ENCODE measurements at places on chromosomes 7 and 10.

GRCh38 chr7:78406531-78406930 is 608.0 kb downstream of the PHTF2 start:
- DNase-seq = no peak

- DNase-seq = no peak
Measured at GRCh38 chr10:96789571-96790108, 42.5 kb upstream of the LCOR start.

DNA sequence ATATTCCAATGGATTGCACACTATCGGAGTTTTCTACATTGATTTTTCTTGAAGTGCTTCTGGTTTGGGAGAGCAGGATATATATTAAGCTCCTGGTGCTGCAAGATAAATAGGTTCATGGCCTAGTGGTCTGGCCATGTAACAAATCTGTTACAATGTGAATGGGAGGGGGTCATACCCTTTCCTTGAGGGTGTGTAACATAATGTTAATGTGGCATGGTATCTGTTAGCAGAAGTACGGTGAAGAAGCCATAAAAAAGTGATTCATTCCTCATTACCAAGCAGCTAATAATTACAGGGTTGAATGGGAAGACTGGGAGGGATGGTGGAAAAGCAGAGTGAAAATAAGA is 61.2 kb downstream of the INHBA start:
- DNase-seq = no peak

DNA sequence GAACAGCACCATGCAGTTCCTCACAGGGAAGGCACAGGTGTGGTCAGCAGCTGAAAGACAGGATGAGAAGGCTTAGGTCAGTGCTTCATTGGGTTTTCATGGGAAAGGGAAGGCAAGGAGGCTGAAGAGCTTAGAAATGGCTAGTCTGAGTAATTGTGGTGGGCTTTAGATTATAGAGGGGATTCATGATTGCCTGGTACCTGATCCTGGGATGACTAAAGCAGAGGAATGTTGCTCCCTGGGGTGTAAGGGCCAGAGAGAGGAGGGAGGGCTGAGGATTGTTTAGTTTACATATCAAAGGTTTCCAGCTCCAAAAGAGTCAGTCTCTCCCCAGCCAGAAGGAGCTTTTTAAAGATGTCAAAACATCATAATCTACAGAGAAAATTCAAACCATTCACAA is 396.3 kb upstream of the POM121L12 start:
- no peak for DNase-seq

DNA sequence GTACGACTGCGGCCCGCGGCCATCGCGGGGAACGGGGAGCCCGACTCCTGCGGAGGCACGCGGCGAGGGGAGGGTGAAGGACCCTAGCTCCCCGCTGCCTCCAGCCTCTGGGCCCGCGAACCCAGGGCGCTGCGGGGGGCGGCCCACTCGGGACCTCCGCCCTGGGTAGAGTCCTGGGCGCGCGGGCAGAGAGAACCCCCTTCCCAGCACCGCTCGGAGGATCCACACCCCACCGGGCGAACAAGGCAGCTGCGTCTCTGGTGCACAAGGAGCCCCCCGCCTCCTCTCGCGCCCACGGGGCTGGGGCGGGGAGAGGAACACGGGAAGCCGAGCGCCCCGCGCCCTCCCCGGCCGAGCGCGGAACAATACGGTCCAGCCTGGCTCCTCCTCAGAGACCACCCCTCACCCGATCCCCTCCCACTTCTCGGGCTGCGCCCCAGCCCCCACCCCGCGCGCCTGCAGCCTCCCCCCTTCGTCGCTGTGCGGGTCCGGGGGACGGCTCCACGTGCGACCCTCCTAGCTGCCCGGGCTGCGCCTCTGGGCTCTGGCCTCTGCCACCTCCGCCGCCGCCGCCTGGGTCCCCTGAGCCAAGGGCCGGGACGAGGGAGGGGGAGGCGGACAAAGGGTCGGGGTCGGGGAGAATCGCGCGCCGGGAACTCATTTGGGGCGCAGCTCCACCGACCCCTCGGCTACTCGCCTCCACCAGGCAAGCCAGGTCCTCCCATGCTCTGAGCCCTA is at the start of gene WDR86:
TSS of gene WDR86 (minus strand) at position 372 of the 738 bp plus-strand sequence. CDS start 449 bp downstream, outside the sequence.
- DNase-seq = no peak

DNA sequence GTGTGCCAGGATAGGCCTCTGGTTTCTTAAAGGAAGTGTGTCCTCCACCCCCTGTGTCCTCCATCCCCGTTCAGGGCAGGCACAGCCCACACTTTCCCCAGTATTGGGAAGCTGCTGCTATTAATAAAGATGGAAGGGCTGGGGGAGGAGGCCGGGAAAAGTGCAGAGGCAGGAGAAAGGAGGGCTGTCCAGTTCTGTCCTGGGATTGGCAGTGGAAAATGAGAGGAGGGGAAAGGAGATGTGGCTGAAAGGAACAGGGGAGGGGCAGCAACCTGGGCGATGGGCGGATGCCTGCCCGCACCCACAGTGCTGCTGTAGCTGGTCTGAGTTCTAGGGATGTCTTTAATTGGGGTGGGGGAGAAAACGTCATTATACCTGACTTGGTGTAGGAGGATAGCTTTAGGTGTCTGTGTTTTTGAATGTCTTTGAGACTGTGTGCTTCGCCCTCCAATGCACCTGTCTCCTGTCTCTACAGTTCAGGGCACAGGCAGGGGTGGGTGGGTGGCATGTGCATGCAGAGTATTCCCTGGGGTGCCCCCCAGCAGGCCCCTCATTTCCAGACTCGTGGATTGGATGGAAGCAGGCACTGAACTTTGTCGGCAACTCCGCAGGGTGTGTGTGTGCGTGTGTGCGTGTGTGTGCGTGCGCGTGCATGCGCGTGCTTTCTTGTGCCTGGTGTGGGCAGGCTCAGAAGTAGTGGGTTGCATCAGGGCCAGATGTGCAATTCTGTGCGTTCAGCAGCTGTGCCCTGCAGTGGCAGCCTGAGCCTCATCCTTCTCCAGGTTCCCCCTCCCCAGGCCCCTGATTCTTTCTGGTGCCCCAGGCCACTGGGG is 2.5 kb downstream of the TRIM8 start:
- DNase-seq = no peak

DNA sequence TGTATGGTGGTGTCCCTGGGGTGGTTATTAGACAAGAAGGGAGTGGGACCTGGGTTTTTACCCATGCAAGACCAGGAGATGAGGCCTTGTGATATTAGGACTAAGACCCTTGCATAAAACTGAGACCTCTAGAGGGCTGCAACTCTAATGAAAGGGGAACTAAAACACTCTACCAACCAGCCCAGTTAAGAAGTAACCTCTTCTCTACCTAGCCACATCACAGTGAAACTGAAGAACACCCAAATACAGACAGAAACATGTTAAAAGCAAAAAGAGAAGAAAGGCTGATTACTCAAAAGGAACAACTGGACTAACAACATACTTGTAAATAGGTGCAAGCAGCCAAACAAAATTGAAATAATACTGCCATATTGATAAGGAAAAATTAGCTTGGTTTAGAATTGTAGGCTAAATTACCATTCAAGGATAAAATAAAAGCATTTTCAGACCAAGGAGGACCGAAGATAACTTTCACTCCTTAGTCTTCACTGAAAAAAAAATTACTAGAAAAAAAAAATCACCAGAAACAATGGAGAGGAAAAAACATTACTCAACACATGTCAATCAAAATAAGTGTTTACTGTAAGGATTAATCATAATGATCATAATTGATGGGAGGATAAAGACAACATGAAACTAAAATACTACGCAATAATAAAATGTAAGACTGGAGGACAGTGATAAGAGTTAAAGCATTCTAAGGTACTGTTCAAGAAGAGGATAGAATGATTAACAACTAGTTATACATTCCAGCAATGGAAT is 27.6 kb downstream of the ERLIN1 start:
- DNase-seq = no peak

- DNase-seq = no peak
Measured at GRCh38 chr7:130290745-130291144, 2.2 kb upstream of the CPA4 start.

GRCh38 chr7:105879782-105880181 is 3.4 kb upstream of the ATXN7L1 start:
- DNase-seq = no peak

GRCh38 chr7:2892549-2892948 is 48.4 kb upstream of the GNA12 start:
- no peak for DNase-seq

DNA sequence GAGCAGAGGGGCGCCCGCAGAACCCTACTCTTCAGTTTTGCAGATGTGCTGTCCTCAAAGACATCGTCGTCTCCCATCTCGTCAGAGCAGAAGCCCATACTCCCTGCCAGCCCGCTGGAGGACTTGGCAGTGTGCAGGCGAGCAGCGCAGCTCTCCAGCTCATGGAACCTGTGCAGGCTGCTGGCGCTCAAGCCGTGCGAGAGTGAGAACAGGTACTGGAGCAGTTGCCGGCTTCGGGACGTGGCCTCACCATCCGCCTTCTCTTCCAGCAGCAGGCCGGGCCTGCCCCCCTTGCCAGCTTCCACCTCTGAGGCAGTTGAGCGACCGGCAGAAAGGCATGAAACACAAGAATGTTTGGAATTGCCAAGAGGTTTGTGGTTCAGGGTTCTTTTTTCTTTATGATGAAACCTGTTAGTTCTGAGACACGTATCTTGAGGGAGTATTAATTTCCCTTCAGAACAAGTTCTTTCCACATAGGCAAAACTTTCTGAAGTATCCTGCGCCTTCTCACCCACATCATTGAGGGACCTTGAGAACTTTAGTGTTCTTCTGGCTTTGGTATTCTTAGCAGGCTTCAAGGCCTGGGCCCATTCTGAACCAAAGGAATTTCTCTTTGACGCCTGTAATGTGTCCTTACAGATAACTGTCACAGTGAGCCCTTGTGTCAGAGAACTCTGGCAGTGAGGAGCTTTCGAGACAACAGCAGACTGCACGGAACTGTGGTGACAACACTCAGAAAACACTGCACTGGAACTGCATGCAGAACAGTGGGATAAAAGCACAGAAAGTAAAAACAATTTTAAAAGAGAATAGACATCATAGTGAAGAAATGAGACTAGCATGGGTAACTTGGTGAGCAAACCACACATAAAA is 89.5 kb downstream of the ALOX5 start:
- no peak for DNase-seq

DNA sequence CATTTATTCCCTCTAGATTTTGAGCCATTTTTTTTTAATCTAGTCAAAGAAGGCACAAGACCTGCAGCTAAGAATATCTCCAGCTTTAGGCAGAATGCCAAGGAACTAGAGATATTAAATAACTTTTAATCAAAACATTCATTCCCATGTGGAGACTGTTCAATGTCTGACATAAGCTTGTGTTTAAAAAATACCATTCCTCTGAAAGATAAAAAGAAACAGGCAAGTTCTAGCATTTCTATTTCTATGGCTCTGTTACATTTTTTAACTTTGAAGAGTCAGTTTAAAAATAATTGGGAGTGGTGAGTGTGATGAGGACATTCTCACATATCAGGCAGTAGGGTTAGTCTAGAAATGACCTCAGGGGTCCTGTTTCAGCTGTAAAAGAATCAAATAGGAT is 48.0 kb downstream of the RHOBTB1 start:
- no peak for DNase-seq

- DNase-seq = no peak
Measured at GRCh38 chr10:115024371-115024770, 68.8 kb upstream of the ATRNL1 start.

- DNase-seq = no peak
Measured at GRCh38 chr10:44035474-44036197, 349.3 kb downstream of the CXCL12 start.

GRCh38 chr10:60008816-60009215 is 102.5 kb upstream of the CCDC6 start:
- no peak for DNase-seq

DNA sequence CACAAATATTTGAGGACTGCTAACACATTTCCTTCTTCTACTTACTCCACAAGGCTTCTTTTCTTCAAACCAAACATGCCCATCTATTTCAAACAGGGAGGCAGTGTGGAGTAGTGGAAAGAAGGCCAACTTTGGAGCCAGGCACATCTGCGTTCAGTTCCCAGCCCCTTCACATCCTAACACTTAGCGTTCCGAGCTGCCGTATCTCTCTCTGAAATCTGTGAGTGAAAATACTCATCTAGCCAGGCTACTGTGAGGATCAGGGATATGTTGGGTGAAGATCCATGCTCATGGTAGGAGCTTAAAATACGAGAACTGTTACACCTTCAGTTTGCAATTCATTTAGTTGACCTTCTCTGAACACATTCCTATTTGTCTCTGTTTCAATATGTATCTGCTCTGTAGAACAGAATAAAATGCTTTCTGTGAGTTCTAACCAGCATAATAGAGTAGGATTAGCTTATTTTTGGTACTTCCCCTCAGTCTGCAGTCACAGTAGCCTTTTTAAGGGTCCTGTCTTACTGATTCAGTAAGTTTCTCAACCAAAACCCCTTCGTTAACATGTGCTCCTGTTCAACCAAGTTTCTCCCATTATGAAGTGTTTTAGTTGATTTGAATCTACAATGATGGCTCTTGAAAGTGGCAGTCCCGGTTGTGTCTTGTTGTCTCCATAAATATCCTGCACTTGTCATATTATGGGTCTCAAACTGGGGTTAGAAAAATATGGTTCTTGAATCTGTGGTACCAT is 3.3 kb upstream of the MEST start:
- DNase-seq = peak; percentile 11

- DNase-seq = no peak
Measured at GRCh38 chr7:124618871-124619270, 146.7 kb downstream of the GPR37 start.

GRCh38 chr7:43196379-43196778 is 83.9 kb downstream of the HECW1 start:
- no peak for DNase-seq

DNA sequence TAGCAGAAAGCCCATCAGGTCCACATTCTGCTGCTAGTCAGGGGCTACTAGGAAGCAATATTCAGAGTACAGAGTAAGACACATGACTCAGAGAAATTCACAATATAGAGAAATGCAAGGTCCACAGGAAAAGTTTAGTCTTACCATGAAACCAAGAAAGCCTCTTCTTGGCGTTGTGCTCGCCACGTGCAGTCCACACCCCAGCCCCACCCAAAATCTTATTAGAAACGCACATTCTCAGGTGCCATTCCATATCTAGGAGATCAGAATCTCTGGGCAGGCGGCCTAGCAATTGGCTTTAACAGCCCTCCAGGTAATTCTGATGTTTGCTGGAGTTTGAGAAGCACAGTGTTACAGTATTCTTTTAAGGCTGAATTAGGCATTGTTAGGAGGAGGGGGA is 15.8 kb upstream of the SAR1A start:
- DNase-seq = no peak

DNA sequence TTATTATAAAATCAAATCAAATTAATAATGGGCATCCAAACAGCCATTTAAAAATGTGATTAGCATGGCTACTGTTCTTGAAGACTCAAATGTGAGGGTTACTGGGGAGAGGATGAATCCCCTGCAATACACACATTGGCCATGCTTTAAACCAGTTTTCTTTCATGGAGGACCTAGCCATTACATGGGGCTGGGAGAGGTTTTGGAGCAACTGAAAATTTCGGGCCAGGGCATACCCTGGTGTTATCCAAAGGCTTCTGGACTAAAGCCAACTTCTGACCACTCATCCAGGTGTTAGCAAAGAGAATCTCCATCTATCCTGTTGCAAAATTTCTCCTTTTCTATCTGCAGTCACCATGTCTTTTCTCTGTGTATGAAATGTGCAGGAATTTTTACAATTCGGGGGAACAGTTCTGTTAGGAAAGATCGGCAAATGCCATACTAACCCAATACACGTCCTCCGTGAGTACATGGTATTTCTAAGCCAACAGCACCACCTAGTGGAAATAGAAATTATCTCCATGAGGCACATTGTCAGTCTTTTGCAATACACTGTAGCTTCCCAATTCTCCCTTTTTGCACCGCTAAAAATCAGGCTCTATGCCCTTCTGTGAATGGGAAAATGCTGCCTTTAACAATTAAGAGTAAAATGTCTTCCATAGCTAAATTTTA is 47.0 kb upstream of the ZNF107 start:
- DNase-seq = no peak

GRCh38 chr7:10888861-10889260 is 84.8 kb upstream of the PHF14 start:
- DNase-seq = no peak
